ENCODE measurements at places on chromosomes 12 and 14.

GRCh38 chr14:79596551-79596950, 614.8 kb downstream of the DIO2 start:
- DNase-seq: no peak

- no peak for DNase-seq
These were observed 13.4 kb upstream of the PPP1R1A start for GRCh38 chr12:54601841-54602240.

DNA sequence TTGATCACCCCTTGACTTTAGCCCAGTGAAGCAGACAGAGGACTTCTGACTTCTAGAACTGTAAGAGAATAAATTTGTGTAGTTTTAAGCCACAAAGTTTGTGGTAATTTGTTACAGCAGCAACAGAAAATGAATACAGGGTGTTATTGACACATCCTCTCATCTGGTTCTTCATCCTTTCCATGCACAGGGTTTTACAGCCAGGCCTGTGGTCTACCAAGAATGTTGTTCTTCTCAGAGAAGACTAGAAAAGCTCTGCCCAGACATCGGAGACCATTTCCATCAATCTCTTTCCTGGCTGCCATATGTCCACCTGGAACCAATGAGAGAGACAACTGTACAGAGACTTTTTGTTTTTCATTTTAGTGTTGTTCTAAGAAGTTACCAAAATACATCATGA, 308.2 kb upstream of the AMIGO2 start:
- DNase-seq: no peak

DNA sequence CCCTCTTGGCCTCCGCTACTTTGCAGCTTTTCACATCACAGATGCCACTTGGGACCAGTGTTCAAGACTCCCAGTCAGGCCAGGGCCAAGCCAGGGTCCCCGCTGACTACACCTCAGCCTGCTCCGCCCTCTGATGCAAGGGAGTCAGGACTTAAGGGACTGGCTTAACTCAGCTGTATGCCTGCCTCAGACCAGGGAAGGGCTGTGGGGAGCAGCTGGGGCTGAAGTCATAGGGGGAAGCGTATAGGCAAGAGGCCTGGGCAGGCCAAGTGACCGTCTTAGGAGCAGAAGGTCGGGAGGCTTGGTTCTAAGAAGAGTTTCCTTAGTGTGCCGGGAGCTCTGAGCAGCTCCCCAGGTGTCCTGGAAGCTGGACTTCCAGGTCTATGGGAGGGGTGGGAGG, 21.9 kb downstream of the KDM2B start:
- no peak for DNase-seq

DNA sequence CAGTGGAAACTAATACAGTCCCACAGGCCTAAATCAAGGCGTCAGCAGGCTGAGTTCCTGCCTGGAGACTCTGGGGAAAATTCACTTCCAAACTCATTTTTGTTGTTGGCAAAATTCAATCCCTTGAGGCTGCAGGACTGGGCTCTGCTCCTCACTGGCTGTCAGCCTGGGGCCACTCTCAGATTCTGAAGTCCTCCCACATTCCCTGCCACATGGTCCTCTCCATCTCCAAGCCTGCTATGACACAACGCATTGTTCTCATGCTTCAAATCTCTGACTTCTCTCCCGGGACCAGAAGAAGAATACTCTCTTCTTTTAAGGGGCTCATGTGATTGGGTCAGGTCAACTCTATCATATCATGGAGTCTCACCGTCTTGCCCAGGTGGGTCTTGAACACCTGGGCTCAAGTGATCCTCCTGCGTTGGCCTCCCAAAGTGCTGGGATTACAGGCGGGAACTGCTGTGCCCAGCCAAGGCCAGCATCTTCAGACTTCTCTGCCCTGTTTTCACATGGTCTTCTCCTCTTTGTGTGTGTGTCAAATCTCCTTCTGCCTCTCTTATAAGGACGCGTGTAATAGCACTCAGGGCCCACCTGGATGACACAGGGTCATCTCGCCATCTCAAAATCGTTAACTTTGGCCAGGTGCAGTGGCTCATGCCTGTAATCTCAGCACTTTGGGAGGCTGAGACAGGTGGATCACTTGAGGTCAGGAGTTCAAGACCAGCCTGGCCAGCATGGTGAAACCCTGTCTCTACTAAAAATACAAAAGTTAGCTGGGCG, 9.7 kb downstream of the P2RX7 start:
- no peak for DNase-seq

DNA sequence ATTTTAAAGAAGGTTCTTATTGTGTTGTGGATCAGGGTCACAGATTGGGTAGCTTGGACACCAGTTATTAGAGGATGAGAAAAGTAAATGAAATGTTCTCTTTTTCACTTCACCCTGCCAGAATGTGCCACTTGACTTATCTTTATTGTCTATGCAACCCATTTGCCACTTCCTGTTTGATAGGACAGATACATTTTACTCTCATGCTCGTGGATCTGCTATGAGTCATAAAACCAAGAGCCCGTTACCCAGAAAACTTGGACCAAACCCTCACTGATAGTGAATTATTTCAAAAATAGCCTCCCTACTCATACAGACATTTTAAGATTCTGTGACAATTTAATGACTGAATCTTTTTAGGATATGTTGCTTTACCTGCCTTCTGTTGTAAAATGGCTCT, 1.8 kb downstream of the ISCA2 start:
- DNase-seq: no peak

DNA sequence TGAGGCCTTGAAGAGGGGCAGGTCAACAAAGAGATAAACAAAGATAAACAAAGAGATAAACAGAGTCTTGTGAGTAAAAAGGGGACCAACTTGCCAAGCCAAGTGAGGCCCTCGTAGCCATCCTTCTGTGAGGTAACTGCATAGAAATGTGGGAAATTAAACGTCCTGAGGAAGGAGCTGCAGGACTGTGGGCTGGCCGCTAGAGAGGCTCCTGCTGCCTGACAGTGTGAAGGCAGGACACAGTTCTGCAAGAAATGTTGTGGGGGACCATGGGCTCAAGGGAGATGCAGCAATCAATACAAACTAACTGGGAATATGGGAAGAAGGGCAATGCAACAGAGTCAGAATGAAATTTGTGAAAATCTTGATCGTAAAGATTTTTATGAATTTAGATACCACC, 91.9 kb downstream of the SLC8A3 start:
- DNase-seq: no peak

GRCh38 chr12:64010069-64010686, 165.7 kb downstream of the SRGAP1 start:
- DNase-seq: no peak

DNA sequence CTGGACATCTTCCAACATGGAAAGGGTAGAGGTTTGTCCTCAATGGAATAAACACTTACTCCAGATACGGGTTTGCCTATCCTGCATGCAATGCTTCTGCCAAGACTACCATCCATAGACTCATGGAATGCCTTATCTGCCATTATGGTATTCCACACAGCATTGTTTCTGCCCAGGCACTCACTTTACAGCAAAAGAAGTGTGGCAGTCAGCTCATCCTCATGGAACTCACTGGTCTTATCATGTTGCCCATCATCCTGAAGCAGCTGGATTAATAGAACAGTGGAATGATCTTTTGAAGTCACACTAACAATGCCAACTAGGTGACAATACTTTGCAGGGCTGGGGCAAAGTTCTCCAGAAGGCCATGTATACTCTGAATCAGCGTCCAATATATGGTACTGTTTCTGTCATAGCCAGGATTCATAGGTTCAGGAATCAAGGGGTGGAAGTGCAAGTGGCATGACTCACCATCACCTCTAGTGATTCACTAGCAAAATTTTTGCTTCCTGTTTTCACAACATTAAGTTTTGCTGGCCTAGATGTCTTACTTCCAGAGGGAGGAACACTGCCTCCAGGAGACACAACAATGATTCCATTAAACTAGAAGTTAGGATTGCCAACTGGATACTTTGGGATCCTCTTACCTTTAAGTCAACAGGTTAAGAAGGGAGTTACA, 140.4 kb downstream of the SLC35F4 start:
- DNase-seq: no peak

GRCh38 chr12:11896417-11896929, 174.3 kb upstream of the BCL2L14 start:
- DNase-seq: no peak

- no peak for DNase-seq
These were observed 22.8 kb upstream of the DHRS4 start for GRCh38 chr14:23930742-23931141.

- DNase-seq: no peak
These were observed 144.8 kb downstream of the ASCL1 start for GRCh38 chr12:103102225-103102744.

DNA sequence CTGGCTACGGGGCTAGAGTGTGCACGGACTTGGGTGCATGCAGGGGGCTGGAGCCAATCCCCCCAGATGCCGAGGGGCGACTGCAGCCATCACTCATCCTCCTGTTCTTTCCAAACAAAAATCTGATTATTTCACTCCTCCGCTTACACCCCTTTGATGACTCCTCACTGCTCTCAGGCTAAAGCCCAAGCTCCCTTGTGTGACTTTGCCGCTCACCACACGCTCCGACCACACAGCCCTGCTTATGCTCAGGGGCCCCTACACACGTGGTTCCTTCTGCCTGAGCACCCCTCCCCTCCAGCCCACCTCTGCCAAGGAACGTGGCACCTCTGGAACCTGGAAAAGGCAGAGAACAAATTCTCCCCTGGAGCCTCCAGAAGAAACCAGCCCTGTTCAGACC, 13.7 kb downstream of the CHFR start:
- no peak for DNase-seq

- no peak for DNase-seq
These were observed 138.4 kb downstream of the STXBP6 start for GRCh38 chr14:24911324-24912109.

DNA sequence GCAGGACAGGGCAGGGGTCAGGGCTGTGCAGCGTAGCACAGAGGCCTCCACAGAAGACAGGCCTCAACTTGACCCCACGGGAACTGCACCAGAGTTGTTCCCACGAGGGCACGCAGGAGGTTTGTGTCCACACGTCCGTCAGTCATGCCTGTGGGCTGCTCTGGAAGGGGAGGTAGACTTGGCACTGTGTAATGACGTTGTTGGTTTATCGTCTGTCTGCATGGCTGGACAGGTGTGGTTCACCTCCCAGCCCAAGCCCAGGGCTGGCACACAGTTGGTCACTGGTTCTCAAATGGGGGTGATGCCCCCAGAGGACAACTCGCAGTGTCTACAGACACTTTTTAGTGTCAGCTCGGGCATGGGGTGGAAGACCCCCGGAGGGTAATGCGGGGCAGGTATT, 45.8 kb downstream of the CCNK start:
- DNase-seq: no peak

DNA sequence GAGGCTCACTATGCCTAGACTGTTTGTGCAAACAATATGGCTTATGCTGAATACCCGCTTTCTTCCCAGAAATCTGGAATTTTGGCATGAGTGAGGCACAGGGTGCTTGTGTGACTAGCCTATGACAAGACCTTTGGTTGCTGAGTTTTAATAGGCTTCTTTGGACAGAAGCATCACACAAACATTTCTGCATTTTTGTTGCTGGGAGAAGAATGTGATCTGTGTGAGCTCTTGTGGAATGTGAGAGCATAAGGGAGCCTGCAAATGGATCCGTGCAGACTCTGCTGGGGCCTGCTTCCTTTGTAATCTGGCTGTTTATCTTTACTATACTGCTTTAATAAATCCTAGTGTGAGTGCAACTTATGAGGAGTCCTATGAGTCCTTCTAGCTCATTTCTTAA, 83.0 kb upstream of the ZDHHC17 start:
- DNase-seq: no peak

GRCh38 chr12:90945070-90945649, 9.8 kb downstream of the CCER1 start:
- DNase-seq: no peak

GRCh38 chr14:54837508-54838149, 65.0 kb downstream of the GCH1 start:
- DNase-seq: no peak

GRCh38 chr12:63862187-63862968, 17.9 kb downstream of the SRGAP1 start:
- no peak for DNase-seq

DNA sequence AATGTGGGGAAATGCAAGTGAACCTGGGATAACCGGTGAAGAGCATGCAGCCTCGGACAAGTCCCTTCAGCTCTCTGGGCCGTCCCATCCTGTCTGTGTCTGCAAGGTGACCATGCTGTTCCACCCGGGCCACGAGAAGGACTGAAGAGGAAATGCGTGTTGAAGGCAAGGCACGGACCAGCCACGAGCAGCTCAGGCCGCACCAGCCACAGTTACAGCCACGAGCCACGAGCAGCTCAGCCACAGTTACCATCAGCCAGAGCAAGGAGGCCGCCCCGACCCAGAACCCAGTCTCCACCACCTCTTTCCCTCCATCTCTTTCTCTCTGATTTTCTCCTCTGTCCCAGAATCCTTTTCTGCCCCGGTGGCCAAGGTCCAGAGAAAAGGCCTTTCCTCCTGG, 18.8 kb upstream of the GALNT9 start:
- DNase-seq: no peak

DNA sequence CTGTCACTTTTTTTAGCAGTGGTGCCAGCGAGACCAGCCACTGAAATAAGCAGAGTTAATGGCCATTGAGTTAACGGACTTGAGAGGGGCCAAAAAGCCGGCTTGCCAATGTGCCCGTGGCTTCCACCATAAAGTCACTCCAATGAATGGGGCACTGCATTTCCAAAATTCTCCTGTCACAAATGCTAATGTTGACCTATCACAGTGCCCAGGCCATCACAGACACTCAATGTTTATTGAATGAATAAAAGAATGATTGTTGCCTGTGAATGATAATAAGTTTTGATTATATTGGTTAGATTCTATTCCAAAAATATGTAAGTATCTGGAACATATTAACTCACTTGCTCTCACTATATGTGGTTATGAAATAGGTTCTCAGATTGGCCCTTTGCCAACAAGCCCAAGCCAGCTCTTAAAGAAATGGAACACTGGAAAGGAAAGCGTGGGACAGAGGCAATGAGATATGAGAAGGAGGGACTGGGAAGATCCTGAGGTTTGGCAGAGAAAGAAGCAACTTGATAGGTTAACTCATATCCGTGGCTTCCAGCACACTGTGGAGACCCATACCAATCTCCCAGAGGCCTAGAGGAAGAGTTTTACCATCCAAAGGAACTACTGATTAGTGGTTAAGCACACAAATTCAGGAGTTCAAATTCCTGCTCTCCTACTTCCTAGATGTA, 108.7 kb downstream of the BTG1 start:
- DNase-seq: no peak

GRCh38 chr12:100666588-100666987, 93.1 kb downstream of the GAS2L3 start:
- DNase-seq: no peak

DNA sequence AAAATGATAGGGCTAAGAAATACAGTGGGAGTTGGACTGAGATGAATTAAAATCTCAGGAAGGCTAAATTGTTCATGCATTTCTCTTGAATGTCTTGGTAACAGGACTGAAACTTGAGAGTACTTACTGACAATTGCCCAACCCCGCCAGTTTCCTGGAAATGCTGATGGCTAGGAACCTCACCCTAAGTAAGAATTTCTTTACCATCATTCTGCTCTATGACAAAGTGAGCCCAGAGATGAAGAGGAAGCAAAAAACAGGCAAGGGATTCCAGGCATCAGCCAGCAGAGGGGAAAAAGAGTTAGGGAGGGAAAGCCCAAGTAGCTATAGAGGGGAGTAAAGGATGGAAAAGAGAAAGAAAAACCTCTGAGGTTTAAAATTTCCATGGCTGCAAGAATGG, 397.7 kb downstream of the MDGA2 start:
- DNase-seq: no peak

- no peak for DNase-seq
These were observed 34.8 kb downstream of the DUSP16 start for GRCh38 chr12:12527820-12528296.

All from stimulated activated CD8-positive, alpha-beta memory T cell treated with anti-CD3 and anti-CD28 coated beads, Interleukin-7, amount 100 ng/mL, for 1 hour (primary cell).